ENCODE measurements at places on chromosomes 1 and 21.

- no peak for DNase-seq
Measured at GRCh38 chr1:92822879-92823278, 9.0 kb upstream of the RPL5 start.

GRCh38 chr1:65067491-65068201 is 80.4 kb upstream of the AK4 start:
- peak; percentile 69 for DNase-seq

DNA sequence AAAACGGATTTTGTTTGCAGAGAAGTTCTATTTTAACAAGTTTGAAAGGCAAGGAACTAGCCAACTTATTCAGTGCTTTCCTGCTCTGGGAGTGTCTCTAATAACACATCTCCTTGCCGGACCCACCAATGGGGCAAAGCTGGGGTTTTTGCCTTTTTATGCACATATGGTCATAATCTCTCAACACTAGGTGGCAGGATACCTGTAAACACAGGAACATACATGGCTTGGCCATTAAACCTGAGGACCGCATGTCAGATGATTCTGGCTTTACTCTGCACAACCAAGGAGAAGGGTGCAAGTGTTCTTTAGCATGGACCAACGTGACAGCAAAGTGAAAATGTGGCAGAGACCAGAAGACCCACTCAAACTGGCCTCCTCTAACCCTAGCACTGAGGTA is 4.9 kb downstream of the TMEM9 start:
- peak; percentile 21 for DNase-seq

DNA sequence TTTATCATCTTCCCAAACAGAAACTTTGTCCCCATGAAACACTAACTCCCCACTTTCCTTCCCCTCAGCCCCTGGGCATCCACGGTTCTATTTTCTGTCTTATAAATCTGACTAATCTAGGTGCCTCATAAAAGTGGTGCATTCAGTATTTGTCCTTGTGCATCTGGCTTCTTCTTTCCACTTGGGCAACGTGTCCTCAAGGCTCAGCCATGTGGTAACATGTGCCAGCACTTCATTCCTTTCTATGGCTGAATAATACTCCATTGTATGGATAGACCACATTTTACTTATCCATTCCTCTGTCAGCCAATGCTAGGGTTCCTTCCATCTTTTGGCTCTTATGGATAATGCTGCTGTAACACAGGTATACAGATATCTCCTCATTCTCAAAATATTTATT is 305.0 kb upstream of the RUNX1 start:
- no peak for DNase-seq

DNA sequence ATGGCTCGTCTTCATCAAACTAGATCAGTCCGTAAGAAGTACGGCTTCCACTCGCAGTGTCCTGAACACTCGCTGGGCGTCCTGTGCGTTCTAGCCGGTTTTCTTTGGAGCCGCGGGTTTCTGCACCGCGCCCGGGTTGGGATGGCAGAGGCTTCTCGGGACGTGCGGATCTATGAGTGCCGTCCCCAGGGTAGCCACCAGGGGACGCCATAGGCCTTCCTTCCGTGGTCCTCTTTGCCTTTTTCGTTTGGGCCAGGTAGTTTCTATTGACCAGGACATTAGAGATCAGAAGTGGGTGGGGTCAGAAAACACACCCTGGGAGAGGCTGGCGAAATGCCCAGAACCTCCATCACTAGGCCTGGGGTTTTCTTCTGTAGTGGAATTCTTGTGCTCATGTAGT is 273.8 kb downstream of the FAM72C start:
- peak; percentile 7 for DNase-seq

- no peak for DNase-seq
Measured at GRCh38 chr1:237583270-237583669, 307.5 kb downstream of the ZP4 start.

All from CD4-positive, alpha-beta T cell treated with Interleukin-1 beta for 1 hour (primary cell).